NT2/D1 (cell line): ENCODE measurements at places on chromosomes 5 and 9.

GRCh38 chr9:4617752-4618151 lies 44.3 kb upstream of the PLPP6 start:
- no peak for DNase-seq

- no peak for DNase-seq
Measured at GRCh38 chr5:181112476-181112875, 18.5 kb downstream of the OR2V1 start.

DNA sequence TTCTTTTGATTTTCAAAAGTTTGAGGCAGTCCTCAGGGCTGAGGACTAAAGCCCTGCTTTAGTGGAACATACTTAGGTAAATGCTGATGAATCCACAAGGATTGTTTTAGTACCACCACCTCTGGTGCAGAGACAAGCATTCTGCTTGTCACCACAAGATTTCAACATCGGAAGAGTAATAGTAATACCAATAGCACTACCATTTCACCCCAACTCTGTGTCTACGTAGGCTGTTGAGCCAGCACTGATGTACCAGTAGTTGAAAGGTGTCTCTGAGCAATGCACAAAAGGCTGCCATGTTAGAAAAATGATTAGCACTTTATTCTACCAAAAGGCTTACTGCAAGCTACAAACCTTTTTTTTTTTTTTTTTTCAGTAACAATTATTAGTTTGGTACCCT lies 213.2 kb upstream of the SLC24A2 start:
- DNase-seq = no peak

DNA sequence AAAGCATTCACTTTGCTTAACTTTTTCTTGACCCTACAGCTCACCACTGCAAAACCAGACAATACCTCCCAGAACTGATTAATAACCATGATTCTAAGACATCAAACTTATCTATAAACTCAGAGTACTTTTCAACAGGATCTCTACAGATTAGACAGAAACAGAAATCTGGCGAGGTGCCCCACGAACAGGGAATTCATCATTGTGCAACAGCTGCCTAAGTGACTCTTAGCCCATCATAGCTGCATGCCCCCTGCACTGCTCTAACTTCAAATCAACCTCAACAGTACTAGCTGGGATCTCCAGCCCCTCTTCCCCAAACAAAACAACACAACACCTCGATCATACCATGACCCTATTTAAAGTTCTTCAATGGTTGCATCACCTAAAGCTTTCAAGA lies 16.1 kb upstream of the COL23A1 start:
- DNase-seq = no peak

DNA sequence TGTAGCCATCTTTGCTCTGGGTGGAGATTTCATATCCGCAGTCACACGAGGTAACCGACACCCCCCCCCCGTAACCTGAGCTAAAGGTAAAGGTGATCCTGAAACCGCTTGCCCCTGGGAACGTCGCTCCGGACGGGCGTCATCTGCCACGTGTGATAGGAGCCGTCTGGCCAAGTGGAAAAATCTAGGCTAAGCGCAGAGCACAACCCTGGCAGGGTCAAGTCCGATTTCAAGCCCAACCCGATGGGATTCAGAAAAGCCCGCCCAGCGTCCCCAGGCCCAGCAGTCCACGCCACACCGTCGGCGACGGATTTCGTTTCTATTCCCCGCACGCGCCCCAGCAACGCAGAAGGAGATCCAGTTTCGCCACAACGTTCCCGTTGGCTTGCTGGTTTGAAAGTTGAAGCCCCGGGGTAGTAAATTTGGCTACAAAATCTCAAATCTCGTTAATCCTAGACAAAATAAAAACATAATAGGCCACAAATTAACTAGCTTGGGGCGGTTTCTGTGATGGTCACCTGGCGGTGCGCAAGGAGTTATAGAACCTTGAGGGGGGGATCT lies 32.4 kb upstream of the NFIB start:
- DNase-seq = no peak

DNA sequence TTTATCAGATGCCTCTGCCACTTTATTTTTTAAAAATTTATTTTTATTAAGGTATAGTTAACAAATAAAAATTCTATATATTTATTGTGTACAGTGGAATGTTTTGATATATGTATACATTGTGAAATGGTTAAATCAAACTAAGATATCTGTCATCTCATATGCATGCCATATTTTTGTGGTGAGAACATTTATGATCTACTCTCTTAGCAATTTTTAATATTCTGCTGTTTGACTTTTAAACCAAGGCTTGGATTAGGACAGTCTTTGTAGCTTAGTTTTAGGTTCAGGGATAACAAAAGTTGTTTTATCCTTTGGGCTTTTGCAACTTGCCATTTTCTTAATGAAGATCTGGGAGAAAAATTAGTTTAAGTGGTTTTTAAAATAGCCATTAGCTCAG lies 46.0 kb upstream of the CDKN2B start:
- no peak for DNase-seq

GRCh38 chr9:128898382-128898781 lies 16.4 kb downstream of the LRRC8A start:
- DNase-seq = no peak

DNA sequence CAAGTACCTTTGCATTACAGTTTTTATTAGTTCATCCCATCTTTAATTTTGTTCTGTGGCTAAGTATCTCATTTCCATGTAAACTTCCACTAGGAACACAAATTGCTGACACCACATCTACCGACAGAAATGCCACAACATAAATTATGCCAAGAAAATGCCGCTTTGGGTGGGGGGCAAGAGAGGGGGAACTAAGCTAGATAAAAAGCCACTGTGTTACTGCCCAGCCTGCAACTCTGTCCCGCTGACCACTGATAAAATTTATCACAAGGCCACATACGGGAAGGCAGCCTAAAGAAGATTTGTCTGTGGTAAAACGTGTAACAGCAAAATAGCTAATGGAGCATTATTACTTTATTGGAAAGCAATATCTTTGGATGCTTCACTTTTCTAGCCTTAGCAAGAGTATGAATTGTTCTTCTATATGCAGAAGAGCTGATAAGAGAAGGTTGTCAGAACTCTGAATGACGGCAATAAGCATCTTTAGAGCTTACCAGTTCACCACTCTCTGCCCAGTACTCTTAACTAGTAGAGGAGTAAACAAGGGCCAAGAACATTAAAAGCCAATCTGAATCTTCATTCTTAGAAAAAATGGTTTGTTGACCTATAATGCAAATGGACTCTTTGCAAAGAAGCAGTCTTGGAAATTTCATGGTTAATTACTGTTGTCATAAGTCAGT lies 172.2 kb upstream of the MEF2C start:
- no peak for DNase-seq

DNA sequence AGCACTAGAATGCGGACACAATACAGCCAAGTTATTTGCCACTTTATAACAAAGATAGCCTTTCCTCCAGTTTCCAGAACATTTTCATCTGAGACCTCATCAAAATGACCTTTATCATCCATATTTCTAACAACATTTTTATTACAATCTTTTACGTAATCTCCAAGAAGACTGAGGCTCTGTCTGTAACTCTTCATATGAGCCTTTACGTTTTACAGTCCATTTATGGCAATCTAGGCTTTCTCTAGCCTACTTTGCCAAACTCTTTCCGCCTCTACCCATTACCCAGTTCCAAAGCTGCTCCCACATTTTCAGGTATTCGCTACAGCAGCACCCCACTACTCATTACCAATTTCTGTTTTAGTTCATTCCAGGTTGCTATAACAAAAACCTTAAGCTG lies 8.2 kb upstream of the SEMA5A start:
- DNase-seq = no peak

DNA sequence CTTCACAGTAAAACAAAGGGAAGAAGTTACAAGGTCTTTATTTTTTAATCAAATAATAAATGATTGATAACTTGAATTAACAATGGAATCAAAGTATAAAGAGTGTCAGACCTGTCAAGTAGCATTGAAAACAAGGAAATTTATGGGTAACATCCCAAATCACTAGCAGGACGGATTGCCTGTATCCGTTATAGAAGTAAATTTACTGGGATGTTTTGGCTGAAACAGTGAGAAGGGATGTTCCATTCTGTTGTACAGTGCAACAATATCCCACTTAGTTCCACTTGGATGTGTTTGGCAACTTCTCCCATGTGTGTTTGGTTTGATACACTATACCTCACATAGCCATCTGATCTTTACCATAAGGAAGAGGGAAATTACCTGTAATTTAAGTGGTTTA lies 421.0 kb upstream of the CHD1 start:
- DNase-seq = no peak

DNA sequence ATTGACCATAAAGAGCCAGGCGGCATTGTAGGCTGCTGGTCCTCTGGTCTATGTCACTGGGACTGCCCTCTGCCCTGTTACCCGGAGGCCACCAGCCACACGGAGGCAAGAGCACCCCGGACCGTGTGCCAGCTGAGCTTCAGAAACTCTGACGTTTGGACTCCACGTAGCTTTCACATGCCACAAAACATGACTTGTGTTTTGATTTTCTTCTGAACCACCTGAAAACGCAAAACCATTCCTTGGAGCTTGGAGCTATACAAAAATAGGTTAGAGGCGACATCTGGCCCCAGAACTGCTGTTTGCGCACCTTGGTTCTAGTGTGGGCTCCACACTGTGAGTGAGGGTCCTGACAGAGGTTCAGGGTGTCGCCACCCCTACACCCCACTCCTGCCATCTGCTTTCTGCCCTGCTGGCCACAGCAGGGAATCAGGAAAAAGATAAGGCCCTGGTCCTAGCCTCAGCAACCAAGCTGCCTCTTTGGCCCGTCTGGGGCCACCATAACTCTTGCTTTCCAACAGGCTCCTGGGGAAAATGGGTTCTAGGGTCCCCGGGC lies 151.3 kb upstream of the IRX2 start:
- DNase-seq = no peak

DNA sequence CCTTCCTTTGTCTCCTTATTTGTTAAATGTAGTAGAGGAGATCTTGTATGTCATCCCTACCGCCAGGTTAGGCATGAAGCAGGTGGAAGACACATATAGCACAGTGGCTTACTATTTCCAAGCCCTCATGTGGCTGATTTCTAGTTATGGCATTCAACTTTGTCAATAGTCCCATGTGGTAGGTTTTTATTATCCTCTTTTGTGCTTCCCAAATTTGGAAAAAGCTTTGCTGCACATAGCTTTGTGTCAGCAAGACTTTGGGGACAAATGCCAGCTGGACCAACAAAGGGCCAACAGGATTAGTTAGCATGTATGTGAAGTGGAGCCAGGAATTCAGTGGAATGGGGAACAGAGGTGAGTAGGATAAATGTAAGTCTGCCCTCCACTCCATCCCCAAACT lies 276.3 kb downstream of the PSAT1 start:
- no peak for DNase-seq

DNA sequence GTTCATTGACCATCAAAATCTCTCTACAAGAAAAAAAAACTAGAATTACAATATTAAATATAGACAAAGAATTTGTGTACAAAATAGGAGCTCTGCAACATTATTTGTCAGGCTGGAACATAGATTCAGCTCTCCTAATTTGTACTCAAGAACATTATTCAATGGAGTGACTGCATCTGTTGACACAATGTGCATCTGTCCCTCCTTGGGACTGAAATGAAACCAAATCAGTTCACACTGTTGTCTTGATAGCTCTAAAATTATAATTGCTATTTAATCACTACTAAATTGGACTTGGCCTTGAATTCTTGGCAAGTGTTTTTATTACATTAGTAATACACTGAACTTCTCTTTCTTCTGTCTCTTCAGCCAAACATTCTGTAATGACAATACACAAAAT lies 47.7 kb downstream of the FTMT start:
- DNase-seq = no peak

- DNase-seq = no peak
Measured at GRCh38 chr9:123208626-123209174, 59.7 kb downstream of the STRBP start.
